ENCODE measurements at places on chromosomes 5 and 9. TPM values are rescaled to one million over a fixed set of nuclear protein-coding genes. Genes with fewer than 3 reads are reported as not detected.

GRCh38 chr9:127523312-127523851, 72.1 kb downstream of the LRSAM1 start:
- peak; percentile 51 for DNase-seq

GRCh38 chr9:31908158-31908890, 476.1 kb upstream of the ACO1 start:
- DNase-seq: no peak

The SLC45A2 gene
- polyA plus RNA-seq: not detected

- peak; percentile 43 for DNase-seq
These were observed 96.2 kb upstream of the ICE1 start for GRCh38 chr5:5326115-5326758.

The ITGA1 gene
- polyA plus RNA-seq: 2.6 TPM

The PCDHGC5 gene
- 0.16 TPM for polyA plus RNA-seq

GRCh38 chr5:139774980-139775661, 20.5 kb upstream of the PSD2 start:
- peak; percentile 95 for DNase-seq

DNA sequence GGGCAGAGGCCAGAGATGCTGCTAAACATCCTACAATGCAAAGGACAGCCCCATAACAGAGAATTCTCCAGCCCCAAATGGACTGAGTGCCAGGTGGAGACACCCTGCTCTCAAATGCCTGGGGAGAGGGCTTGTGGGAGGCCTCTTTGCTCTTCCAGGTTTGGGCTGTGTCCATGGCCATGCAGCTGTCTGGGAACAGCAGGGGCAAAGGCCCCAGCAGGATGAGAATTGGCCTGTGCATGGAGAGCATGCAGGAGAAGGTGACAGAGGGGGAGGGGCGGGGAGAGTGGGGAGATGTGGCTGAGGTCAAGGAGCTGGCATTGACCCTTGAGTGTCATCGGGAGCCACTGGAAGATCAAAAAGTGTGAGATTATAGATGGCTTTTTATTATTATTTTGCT, 111.5 kb upstream of the ERCC6L2 start:
- no peak for DNase-seq

- no peak for DNase-seq
These were observed 38.3 kb upstream of the NEURL1B start for GRCh38 chr5:172602783-172603231.

The PITX1 gene
- polyA plus RNA-seq: not detected

DNA sequence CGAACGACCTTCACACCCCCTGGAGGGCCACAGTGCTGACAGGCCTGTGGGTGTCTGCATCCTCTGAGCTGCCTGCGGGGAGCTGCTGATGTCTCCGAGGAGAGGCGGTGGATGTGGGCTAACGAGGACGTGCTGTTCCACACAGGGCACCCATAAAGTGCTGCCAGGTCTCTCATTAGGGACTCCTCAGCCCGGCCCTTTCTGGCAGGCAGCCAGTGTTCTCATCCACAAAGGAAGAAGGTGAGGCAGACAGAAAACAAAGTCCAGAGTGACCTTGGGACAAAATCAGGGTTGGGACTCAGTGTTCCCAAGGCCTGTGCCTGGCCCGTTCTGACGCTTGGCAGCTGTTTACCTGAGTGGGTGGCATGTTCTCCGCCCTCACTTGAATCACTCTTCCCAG, 29.3 kb downstream of the CARTPT start:
- DNase-seq: no peak

The MCTP1 gene
- 3.7 TPM for polyA plus RNA-seq

The QRFP gene
- not detected for polyA plus RNA-seq

The GRIN1 gene
- 2.7 TPM for polyA plus RNA-seq

- no peak for DNase-seq
These were observed 13.4 kb upstream of the WNK2 start for GRCh38 chr9:93170571-93170970.
